ENCODE measurements at places on chromosomes 12 and 14.

- no peak for DNase-seq
Observed at GRCh38 chr12:122935318-122935717, 30.9 kb downstream of the ABCB9 start.

- no peak for DNase-seq
Observed at GRCh38 chr14:36768638-36769337, 107.1 kb downstream of the PAX9 start.

DNA sequence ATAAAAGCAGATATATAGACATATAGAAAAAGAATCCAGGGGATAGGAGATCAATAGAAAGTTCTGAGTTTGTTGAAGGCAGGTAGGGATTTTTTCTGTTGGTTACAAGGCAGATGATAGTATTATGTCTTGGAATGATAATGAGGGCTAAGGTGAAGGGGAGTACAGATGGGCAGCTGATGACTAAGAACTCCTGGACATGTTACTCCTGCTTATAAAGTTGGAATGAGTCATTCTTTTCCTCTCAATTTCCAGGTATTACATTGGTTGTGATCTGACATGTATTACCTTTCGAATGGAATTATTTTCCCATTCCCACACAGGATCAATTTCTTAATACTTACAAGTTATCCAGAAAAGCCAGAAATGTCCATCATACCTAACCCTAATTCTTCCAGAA is 545.2 kb upstream of the MGAT4C start:
- DNase-seq, result peak; percentile 9

GRCh38 chr12:122489038-122489437 is 11.7 kb downstream of the ZCCHC8 start:
- no peak for DNase-seq

- DNase-seq, result no peak
Observed at GRCh38 chr14:99118046-99118721, 153.8 kb downstream of the BCL11B start.

DNA sequence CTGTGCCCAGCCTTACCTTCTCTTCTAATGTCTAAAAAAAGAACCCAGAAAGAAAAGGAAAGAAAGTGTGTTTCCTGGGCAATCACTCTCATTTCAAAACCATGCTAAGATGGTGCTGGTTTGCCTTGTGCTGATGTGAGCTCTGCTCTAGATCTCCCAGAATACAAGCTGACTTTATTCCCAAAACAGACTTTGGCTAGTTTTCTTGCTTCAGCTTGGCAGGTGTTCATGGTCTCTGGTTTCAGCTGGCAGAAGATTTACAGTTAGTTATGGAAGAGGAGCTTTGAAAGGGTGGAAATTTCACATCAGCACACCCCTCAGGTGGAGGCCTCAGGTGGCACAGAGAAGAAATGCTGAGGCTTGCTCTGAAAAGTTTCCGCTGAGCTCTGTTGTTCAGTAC is 34.4 kb downstream of the PPP1R36 start:
- DNase-seq, result no peak

- no peak for DNase-seq
Observed at GRCh38 chr12:26106347-26106746, 18.5 kb downstream of the BHLHE41 start.

DNA sequence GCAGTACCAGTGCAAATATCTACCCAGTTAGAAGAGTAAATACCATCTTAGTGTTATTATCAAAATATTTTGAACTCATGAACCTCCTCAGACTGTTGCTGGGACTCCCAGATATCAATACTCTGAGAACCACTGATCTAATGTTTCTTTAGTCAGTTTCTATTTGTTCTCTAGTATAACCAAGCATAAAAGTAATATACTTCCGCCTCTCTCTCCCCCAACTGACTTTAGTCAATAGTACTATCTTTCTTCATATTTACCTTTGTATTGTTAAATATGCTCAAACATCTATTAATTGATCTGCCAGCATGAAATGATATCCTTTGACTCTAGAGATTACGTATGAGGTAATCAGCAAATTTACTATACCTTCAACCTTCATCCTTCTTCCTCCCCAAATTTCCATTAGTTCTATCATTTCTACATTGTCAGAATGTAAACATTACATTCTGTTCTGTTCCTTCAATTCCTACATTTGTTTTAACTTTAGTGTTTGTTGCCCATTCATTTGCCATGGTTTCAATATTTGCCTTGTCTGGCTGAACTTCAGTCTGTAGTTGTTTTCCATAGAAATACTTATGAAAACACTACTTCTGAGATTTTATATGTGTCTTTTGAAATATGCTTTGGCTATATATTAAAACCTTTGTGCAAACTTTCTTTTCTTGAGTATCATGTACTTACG is 192.5 kb upstream of the PDE3A start:
- no peak for DNase-seq

DNA sequence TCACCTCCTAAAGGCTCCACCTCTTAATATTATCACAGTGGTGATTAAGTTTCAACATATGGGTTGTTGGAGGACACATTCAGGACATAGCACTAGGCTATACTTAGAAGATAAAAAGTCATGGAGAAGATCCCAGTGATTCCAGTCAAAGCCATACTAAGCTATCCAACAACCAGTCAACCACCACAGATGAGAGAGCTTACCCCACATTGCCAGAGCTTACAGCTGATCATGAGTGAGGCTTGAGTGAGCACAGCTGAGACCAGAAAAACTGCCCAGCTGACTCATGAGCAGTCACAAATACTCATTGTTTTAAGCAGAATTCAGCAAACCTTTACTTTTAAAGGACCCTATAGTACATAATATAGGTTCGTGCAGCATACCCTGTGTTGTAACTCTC is 85.1 kb downstream of the DRAM1 start:
- peak; percentile 23 for DNase-seq

DNA sequence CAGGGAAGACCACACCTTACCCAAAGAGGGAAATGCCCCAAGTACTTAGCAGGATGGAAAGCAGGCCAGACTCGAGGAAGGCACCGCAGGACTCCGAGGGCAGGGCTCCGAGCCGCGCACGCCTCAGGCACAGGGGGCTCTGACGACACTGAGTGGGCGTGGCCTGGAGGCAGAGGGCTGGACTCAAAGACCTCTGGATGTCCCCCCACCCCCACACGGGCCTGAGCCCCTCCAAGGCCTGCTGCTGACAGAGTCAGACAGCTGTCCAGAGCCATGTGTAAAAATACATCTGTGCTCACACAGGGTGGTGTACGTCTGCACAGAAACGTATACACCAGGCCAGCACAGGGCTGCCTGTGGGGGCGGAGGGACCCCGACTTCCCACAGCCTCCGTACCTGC is 1.4 kb downstream of the AKT1 start:
- DNase-seq, result no peak

- no peak for DNase-seq
Observed at GRCh38 chr14:77000340-77001270, 27.9 kb downstream of the IRF2BPL start.

GRCh38 chr12:79514730-79515529 is 175.8 kb downstream of the PAWR start:
- no peak for DNase-seq

DNA sequence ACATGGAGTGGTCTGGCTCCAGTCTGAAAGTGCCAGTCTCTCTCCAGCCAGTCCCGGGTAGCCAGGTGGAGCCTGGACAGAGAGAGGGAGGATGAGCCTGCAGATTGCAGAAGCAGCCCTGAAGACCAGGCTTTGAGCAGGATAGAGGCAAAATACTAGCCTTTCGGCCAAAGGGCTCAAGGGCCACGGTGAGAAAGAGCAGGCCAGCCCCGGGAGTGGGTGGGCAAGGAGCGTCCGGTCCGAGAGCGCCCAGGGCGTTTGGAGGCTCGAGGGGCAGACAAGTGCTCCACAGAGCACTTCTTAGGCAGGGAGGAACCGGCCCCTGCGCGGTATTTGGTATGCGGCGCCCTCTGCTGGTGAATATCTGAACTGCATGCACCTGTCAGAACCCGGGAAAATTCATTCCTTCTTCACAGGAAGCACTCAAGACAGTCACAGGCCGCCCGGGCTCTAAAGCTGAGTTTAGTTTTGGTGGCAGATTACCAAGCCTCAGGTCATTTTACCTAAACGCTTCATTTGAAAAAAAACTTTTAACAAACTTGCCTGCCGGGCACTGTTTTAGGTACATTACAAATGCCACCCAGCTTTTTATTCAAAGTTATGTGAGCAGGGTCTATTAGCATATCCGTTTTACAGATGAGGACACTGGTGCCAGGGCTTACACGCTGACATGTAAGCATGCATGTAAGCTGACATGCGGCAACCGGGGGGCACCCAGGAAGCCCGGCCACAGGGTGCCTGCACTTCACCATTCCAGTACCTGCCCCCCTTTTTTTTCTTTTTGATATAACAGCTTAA is 21.0 kb upstream of the PSMC1 start:
- DNase-seq, result no peak

DNA sequence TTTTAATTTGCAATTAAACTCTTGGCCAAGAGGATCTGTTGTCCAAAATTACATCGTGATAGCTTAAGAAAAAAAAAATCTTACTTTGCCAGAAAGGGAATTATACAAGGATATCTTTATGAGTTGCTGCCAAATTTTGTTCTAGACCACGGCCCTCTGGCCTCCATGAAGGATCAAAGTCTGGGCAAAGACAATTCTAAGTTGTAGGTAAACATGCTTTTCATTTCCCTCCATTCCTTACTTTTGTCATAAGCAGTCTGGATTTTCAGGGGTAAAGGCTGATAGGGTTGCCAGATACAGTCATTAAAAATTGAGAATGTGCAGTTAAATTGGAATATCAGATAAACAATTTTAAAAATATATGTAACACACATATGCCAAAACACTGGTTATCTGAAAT is 135.1 kb downstream of the MON2 start:
- no peak for DNase-seq

DNA sequence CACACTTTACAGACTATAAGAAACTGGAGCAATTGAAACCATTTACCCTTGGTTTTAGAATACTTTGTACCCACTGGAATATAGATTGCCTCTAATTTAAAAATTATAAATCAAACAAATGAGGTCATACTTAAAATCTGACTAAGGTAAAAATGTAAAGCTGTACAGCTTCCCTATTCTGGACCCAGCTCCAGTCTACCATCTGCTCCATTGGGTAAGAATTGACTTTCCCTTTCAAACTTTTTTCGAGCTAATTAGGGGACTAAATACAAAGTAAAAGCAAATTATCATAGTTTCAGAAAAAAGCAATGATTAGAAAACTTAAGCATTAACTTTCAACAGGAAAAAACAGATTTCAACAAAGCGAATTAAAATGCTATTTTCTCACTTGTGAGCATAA is 4.3 kb downstream of the KRR1 start:
- no peak for DNase-seq

DNA sequence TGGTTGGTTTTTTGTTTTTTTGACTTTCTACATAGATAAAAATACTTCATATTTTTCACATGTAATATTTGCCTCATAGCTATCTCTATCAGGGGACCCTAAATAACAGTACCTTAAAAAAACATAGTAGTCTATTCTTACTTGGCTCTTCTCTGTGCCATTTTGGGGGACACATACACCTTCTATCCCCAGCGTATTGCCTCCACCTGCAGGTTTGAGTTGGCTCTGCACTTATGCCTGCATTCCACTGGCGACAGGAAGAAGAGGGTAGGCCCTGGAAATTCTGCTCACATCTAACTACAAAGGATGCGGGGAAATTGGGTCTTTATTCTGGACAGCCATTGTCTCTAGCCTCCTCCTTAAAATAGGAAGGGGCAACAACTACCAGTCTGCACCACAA is 13.8 kb upstream of the IFI27L2 start:
- no peak for DNase-seq

DNA sequence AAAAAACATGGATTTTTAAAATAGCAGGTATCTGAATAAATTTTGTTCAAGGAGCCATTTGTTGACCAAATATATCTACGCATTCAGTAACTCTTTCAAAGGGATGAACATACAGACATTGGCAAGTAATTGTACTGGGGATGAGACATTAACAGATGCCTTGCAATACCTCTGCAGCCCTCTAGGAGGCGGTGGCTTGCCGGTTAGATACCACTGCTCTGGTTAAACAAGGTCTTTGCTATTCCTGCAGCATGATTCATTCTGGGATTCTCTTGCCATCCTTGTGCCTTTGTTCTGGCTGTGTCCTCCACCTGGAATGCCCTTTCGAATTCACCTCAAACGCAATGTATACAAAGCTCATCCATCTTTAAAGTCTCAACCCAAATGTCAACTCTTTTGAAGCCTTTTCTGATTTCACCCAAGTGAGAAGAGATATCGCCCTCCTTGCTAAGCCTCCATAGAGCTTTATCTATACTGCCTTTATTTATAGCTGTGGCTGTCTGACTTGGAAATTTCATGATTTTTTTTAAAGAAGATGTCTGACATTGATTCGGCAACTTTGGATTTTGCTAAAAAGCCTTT is 131.0 kb upstream of the SRRM4 start:
- DNase-seq, result no peak

GRCh38 chr12:83016218-83016835 is 329.6 kb downstream of the TMTC2 start:
- peak; percentile 54 for DNase-seq

- no peak for DNase-seq
Observed at GRCh38 chr12:67632005-67632404, 16.5 kb upstream of the DYRK2 start.

GRCh38 chr12:12008232-12008850 is 62.4 kb upstream of the BCL2L14 start:
- no peak for DNase-seq

GRCh38 chr14:72563676-72564075 is 330.2 kb downstream of the DPF3 start:
- DNase-seq, result no peak

DNA sequence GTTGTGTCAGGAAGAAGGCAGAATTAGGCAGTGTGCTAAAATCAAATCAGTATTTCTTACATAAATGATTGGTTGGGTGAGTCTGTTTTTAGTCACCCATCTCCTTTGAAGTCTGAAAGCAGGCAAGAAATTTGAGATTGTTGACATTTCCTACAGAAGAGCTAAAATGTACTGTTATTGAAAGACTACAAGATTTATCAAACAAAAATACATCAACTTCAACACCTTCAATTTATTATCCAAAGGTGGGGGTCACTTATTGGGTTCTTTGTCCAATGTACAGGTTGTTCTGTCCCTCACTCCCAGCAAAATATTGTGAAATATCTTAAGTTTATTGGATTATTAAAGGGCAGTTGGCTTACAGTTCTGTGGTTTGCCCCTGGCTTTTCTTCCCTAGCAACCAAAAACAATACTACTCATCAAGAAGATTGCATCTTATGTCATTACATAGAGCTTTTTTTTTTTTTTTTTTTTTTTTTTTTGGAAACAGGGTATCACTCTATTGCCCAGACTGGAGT is 20.6 kb upstream of the PKP2 start:
- no peak for DNase-seq

DNA sequence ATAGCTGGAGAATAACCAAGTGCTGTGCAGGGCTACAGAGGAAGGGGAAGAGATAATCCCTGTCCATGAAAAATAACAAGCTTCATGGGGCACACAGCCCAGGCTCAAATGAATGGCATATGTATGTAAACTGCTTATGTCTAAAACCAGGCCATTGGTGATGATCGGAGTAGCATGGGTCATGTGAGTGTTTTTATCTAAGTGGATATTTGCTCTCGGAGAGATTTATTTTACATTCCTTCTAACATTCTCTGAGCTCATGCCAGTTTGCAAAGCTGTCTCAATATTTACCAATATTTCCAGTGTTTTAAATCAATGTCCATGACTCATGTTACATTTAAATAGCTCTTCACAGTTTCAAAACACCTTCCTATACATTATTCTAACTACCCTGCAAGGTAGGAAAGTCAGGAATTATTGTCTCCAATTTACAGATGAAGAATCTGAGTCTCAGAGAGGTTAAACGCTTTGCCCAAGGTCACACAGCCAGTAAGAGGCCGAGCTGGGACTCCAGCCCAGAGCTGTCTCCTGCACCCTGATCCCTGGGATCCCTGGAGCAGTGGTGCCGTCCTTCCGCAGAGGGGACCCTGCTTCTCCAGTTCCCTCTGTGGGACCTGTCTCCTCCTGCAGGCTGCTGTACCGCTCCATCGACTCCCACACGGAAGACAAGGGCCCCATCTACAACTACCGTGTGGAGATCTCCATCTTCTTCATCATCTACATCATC is 186.7 kb upstream of the FKBP4 start:
- DNase-seq, result no peak
